ENCODE measurements at places on chromosomes 1 and 21.

GRCh38 chr1:7591565-7591964 lies 179.5 kb upstream of the VAMP3 start:
- no peak for DNase-seq

DNA sequence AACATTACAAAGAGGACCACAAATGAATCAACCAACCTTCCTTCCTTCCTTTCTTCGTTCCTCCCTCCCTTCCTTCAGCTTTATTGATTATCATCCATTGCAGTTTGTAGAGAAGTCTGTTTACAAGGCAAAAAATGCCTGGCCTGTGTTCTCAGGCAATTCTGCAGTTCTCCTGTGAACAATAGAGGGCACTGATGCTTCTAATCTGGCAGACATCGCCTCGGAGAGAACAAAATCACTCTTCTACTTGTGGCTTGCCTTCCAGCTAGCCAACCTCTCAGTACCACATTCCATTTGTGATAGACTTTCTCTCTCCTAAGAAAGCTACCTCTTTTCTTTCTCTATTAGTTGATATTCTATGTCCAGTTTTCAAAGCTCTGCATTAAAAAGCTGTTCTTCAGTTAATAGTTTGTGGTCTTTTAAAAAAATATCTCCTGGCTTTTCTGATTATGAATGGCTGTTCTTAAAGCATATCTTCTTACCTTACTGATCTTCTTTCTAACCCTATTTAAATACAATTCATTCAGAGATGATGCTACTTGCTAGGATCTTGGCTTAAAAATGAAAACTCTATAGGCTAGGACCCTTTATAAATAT lies 26.9 kb upstream of the ESRRG start:
- DNase-seq = peak; percentile 63

- no peak for DNase-seq
Observed at GRCh38 chr1:32766328-32766972, 50.7 kb downstream of the YARS1 start.

DNA sequence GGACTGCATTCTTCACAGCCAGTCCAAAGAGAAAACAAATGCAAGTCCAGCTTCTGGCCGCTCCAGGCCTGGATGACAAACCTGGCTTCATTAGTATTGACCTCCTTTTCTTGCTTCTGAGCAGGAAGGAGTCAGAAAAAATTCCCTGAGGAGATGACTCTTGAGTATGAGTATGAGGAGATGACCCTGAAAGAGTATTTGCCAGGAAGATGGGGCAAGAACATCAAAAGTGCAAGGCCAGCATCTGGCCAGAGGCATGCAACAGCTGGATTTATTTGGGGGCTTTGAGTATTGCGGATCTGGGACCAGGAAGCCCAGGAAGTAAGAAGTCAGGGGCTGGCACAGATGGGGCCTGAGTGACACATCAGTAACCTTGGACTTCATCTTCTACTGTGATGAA lies 113.9 kb downstream of the GLIS1 start:
- DNase-seq = no peak

GRCh38 chr1:61797045-61797755 lies 54.9 kb downstream of the PATJ start:
- DNase-seq = no peak

DNA sequence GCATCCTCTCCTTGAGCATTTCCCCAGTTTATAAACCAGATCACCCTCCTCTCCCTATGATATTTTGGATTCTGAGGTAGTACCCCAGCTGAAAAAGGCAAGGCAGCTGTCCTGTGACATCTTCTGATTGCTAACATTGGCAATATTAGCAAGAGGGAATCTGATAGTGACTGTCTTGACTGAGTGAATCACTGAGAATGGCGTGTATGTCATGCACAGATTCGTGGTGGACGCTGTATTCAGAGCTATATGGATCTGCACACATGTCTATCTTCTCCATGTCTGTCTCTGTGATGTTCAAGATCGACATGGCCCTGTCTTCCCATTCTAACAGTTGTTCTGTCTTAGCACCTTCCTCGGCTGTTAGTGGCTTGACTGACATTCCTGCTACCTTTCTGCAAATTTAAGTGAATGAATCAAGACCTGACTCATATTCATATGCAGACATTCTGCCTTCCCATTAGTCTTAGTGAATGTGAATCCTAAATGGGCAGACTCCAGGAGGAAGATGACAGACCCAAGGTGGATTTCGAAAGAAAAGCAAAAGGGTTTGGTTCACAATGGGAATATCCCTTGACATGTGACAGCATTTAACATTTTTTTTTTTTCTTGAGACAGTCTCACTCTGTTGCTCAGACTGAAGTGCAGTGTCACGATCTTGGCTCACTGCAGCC lies 97.7 kb downstream of the PGBD5 start:
- no peak for DNase-seq

DNA sequence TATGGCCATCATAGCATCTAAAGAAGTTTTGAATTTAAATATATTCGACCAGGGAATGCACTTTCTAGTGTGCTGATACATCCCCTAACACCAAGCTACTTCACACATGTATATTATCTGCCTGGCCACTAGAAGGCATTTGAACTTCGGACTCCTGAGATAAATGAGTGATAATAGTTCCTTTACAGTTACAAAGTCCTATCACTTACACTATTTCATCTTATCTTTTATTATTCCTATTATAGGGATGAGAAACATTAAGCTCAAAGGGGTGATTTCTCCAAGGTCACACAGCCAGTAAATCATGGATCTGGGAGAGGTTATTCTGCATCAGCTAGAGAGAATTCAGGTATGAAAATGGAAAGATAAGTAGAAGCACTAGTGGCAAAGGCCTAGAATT lies 40.3 kb downstream of the GPATCH2 start:
- no peak for DNase-seq

All from COR-L47 (cell line).